Stimulated activated CD8-positive, alpha-beta memory T cell treated with anti-CD3 and anti-CD28 coated beads, Interleukin-2, amount 100 ng/mL, for 48 hours (primary cell): ENCODE measurements at places on chromosomes 12 and 14.

DNA sequence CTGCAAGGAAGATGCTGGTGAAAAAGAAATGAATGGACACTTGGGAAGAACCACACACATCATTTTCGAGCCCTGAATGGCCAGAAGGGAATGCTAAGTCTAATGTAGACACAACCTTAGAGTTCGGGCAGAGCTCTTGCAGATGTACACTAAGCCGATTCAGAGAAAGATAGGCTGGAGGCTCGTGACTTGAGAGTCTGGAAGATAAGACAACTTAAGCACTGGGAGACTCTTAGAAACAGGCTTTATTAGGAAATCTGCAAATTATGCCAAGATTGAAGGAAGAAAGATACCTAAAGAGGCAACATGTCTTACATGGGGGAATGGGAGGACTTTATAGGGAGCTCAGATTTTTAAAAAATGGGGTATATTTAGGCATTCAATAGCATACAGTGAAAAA, 13.5 kb downstream of the TBPL2 start:
- no peak for DNase-seq

DNA sequence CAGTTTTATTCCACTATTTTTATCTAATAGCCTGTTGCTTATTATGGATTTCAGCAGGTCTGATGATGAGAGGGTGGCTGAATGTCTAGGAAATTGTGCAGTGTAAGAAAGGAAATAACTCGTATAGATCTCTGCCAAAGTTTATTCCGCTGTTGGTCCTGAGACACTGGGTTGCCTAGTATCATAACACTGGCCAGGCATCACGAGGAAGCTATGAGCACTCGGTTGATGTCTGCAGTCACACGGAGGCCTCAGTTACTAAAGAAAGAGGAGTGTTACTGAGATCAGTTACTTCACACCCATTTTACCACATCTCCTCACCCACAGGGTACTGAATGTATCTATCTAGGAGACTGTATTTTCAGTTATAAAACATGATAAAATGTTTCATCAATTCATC, 21.9 kb downstream of the BHLHE41 start:
- DNase-seq = no peak

GRCh38 chr12:80165746-80166145, 66.4 kb downstream of the OTOGL start:
- no peak for DNase-seq

GRCh38 chr12:29691161-29691854, 92.4 kb downstream of the TMTC1 start:
- no peak for DNase-seq

- peak; percentile 63 for DNase-seq
Measured at GRCh38 chr12:107903341-107904061, 129.0 kb downstream of the ASCL4 start.

DNA sequence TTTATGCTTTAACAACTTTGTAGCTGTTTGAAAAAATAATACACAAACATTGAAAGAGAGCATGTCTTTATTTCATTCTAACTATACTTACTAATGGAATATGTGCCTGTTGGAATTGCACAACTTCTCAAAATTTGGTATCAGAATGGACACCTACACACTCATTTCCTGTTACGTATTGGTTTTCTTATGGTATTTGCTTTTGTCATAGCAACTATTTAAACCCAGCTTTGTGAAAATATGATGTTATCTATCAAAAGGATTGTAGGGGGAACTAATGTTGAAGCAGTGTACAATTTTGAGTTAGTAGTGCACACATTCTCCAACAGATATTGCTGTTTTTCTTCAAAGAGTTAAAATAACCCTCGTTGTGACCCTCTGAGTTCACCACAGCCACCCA, 52.6 kb downstream of the RBMS2 start:
- DNase-seq = no peak

DNA sequence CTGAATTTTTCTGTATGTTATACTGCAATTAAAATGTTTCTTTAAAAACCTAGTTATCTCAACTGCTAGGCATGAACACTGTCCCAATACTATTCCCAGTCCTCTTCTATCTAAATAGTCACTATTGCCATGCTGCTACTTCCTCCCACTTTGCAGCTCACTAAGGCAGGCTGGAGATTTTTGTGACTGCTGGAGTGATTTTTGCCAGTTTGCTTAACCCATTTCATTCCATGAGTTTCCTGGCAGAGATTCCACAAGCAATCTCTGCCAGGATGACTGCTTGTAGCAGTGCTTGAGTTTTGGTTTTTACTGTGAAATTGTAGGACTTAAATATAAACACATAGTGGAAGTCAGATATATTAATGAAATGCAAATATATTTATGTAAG, 80.8 kb downstream of the BHLHE41 start:
- no peak for DNase-seq

DNA sequence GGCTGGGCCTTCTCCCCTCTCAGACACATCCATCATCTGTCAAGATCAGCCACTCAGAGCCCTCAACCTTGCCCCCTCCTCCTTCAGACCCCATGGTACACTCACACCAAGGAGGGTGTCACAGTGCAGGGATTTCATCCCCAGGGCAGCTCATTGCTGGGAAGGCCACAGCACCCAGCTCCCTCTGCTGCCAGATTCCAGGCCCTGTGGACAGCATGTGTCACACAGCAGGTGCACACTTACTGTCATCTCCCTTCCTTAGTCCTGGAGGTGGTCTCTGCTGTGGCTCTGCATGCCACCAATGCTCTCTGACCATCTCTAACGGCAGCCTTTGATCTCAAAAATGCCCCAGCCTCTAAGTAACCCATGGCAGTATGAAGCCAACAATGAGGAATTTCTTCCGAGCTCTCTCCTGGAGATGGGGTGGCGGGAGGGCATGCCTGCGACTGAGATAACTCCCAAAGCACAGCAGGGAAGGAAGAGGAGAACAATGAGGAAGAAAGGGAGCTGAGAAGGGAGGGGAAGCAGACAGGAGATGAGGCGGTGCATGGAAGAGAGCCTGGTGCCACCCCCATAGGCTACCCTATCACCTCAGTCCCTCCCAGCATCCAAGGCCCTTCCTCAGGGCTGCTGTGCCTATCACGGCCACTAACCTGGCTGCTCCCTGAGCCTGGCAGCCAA, 101.0 kb downstream of the SINHCAF start:
- no peak for DNase-seq

- no peak for DNase-seq
Measured at GRCh38 chr14:103732868-103733620, 17.4 kb downstream of the ZFYVE21 start.

DNA sequence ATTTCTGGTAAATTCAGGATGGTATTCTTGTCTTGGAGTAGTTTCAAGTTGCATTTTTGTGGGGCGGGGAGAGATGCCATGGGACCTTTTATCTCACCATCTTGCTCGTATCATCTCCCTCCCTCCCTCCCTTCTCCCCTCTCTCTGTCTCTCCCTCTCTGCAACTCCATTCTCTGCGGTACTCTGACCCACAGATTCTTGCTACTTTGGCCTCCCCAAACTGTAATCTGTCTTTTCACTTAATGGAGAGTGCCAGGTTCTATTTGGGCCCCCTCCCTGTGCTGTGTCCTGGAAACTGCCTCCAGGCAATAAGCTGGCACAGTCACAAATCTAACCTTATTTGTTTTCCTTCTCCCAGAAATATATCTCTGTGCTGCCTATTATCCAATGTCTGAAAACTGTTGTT, 175.2 kb downstream of the PAWR start:
- no peak for DNase-seq

DNA sequence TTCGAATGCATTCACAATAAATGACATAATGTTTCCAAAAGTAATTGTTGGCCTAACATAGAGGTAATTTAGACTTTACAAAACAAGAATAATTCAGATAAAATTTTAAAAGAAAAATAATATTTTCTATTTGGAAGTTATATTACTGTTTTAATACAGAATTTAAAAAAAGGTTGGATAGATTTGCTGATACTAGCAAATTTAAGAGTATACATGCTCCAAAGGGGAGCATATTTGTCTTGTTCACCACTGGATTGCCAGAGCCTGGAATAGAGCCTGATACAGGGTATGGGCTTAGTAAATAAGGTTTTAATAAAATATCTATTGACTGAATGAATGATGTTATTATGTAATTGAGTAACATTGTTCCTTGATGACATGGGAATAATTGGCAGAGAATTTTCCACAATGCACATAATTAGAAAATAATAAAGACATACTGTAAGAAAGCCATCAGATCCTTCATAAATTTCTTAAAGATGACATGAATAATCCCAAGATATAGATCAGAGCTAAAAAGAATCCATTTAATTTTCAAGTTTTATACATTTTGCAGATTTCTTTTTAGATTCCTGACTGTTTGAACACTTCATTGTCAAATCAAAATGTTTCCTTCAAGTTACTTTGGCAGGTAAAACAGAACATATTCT, 305.3 kb downstream of the SLC6A15 start:
- no peak for DNase-seq

DNA sequence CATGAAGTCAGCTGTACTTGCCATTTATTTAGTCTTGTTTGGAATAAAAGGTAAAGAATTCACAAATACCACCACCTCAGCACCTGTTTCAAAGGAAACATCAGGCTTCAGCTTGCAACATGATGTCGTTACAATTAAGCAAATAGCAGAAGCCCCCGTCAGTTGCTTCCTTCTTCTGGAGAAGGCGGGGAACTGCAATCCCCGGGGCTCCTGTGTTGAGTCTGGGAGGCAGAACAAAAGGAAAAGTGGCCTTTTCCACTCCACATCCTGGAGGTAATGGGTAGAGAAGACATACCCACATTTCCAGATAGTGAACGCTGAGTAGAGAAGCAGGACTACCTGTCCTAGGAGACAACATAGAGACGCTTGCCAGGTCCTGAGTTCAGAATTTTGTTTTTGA, 92.8 kb downstream of the DNAH10 start:
- no peak for DNase-seq

DNA sequence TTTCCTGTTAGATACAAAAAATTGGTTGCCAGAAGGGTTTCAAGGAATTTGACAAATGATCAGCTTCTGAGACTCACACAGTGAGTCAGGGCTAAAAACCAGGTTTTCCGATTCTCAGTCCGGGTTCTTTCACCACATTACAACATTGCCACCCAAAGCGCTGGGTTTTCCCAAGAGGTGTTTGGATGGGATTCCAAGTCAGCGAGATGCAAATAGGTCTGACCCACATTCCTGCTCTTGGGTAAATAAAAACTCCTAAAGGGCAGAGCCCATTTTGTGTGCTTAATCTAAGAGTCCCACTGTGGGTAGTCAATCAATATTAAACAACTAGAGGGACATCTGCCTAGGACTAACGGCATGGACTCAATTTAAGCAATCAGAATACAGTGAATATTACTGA, 5.4 kb upstream of the RIC8B start:
- no peak for DNase-seq

DNA sequence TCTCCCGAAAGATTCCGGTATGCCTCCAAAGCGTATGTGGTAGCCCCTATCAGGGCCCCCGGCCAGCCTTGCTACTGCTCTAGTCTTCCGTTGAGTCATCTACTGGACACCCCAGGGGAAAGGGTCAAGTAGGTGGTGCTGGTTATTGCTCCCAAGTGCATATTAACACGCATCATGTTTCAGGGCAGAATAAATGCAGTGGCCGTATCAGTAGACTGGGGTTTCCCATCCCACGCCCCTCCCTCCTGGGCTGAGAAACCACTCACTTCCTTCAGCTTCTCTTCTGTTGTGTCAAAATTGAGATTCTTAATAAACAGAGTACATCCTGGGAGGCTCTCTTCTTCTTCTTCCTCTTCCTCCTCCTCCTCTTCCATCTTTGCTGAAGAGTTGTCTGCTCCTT, 39.3 kb downstream of the RBM19 start:
- no peak for DNase-seq

DNA sequence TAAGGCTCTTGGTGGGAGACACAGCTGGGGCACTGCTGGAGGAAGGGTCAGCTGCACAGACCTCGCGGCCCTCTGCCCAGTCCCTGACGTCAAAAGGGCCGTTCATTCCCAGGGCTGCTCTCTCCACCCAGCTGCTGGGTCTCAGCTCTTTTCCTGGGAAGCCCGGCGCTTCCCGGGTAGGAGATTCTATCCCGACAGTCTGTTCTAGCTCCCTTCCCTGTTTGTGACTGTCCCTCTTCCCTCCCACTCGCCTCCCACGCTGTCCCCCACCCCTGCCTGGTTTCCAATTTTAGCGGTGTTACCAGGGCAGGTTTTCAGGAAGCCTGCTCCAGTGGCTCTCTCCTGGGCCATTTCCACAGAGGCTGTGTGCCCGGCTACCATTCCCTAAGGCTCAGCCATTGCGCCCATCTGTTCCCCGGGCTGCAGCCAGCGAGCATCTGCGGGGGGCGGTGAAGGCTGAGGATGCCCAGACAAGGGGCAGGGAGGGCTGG, 186.6 kb downstream of the CACNA1C start:
- no peak for DNase-seq

DNA sequence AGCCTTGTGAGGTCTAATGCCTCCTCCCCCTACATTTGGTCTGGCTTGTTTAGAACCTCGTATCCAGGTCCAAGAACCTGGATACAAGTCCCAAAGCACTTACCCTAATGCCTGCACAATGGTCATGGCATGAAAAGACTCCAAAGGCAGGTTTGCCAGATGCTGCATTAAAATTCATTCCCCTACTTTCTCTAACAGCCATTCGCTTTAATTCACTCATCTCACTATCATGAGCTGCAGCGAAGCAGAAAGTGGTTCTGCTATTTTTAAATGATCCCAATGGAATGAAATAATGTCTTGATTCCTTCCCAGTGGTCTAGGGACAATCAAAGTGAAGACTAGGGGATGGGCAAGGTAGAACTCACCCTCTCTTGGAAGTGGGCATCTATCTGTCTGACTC, 72.5 kb upstream of the MAX start:
- no peak for DNase-seq

DNA sequence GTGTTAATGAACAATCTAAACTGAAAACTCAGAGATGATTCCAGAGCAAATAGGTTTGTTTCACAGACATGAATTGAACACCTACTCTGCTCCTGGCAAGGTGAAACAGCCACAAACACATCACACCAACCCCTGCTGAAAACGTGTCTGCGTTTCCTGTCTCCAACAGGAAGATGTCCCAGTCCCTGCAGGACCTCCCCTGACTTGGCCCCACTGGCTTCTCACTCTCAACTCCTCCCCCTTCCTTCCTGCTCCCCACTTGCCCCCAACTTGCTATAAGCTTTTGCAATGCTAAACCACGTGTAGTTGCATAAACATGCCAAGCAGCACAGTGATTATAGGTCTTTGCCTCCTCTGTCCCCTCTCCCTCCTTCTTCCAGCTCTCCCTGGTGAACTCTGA, 567.6 kb downstream of the BCL11B start:
- DNase-seq = peak; percentile 2
